ENCODE measurements at places on chromosomes 2 and 18.
A peak's percentile ranks its signal among the peaks of the same experiment; 100 is the strongest.

DNA sequence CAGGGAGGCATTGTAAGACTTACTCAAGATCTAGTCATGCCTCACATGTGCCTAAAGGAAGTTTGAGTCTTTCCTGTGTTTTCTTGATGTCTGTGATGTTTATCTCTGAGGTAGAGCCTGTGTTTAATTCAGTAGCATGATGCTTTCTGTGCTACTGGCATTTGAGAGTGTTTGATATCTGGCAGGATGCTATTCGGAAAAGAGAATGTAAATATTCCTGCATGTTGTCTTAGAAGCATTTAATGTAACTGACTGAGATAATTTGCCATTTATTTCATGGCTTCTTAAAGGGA, 58.8 kb downstream of the GREB1L start:
- no peak for DNase-seq

- no peak for DNase-seq
Measured at GRCh38 chr2:28802975-28803429, 7.6 kb upstream of the SPDYA start.

DNA sequence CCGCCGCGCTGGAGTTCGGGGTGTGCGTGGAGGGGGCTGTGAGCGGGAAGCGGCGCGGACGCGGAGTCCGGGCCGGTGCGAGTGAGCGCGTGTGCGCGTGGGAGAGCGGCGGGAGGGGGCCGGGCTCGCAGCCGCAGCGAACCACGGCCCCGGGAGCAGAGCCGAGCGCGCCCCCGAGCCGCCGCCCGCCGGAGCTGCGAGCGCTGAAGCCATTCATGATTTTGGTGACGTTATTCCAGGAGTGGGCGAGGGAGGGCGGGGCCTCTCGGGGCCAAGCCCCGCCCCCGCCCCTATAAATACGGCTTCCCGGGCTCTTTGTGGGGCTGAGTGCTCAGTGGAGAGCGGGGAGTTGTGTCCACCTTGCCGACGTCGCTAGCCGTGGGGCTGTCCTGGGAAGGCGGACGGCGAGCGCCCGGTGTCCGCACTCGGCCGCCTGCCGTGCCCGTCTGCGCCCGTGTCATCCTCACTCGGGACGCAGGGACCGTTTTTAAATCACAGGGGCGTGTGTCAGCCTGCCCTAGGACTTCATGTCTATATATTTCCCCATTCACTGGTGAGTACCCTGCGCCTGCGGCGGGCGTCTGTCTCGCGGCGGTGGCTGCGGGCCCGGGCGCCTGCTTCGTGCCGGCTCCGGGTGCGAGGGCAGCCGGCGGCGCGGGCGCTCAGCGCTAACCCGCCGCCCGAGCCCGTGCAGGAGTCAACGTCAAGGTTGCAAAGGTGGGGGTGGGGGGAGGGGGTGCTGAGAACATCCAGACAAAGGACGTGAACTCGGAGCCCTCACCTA, at the start of gene LBH:
Gene LBH (plus strand): TSS at position 323 of the 784 bp plus-strand sequence. CDS start 205 bp downstream, at position 528.
- peak; percentile 30 for DNase-seq

DNA sequence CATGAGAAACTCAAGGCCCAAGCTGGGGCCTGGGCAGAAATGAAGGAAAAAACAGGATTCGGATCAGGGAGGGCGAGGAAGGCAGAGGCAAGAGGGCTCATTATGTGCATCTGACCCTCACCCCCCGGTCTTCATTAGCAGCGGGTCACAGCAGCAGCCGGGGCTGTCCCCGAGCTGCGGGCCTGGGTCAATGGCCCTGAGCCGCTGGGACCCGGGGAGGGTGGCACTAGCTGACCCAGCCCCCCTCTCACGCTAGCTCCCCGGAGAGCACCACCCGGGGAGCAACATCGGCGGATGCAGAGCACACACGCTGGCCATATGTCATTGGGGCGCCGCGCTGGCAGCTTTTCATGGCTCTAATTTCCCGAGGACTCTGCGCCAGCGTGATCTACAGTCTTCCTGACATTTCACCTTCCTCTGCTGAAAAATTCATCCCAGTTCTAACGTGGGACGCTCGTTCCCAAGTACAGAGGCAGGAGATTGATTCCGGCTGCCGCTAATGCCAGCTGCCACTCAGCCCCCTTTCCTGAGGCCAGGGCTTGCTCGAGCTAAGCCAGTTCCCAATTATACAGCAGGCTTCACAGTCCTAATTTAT, 63.7 kb downstream of the EIPR1 start:
- DNase-seq, result no peak

- no peak for DNase-seq
Measured at GRCh38 chr2:30022444-30023071, 101.2 kb upstream of the ALK start.

GRCh38 chr2:37892436-37893114, 32.5 kb upstream of the RMDN2 start:
- no peak for DNase-seq

- no peak for DNase-seq
Measured at GRCh38 chr2:97745474-97746174, 32.2 kb downstream of the ZAP70 start.

- DNase-seq, result no peak
Measured at GRCh38 chr2:5951471-5951870, 259.3 kb downstream of the SOX11 start.

GRCh38 chr2:237546876-237547395, 19.4 kb upstream of the PRLH start:
- no peak for DNase-seq

GRCh38 chr2:29657674-29658073, 263.7 kb downstream of the ALK start:
- no peak for DNase-seq

DNA sequence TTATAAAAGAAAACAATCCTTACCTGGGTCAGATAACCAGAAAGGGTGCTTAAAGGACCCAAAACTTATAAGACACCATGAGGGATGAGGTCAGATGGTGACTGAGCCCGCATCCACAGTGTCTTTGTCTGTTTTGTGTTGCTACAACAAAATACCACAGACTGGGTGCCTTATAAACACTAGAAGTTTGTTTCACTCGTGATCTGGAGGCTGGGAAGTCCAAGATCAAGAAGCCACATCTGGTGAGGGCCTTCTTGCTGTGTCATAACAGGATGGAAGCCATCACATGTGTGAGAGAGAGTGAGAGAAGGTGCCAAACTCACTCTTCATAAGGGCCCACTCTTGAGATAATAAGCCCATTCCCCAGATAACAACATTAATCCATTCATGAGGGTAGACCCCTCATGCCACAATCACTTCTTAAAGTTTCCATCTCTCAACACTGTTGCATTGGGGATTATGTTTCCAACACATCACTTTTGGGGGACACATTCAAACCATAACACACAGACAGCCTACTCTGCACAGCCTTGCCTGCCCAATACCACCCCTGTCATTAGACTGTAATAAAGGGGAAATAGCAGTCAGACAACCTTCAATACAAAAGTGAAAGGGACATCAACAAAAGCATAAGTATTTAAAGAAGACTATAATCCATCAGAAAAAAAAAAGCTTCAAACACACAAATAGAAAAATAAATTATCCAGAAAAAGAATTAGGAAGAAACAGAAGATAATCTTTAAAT, 249.8 kb downstream of the ANAPC1 start:
- no peak for DNase-seq

DNA sequence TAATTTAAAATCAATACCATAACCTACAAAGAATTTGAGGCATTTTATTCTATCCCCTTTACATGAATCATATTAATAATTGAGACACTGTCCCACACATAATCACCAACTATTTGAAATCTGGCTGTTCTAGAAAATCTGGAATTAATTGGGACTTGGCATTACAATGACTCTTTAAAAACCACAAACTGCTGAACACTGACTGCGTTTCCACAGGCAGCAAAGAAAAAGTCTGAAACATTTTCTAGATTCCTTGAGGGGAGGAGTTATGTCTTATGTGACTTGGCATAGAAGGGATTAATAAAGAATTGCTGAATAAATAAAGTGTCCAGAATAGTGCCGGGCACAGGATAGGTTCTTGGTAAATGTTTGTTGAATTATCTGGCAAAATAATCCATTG, 61.4 kb downstream of the GPR39 start:
- no peak for DNase-seq

GRCh38 chr18:37219257-37219656, 346.3 kb downstream of the CELF4 start:
- DNase-seq, result no peak

GRCh38 chr2:176251928-176252327, 17.3 kb upstream of the MTX2 start:
- DNase-seq, result no peak

DNA sequence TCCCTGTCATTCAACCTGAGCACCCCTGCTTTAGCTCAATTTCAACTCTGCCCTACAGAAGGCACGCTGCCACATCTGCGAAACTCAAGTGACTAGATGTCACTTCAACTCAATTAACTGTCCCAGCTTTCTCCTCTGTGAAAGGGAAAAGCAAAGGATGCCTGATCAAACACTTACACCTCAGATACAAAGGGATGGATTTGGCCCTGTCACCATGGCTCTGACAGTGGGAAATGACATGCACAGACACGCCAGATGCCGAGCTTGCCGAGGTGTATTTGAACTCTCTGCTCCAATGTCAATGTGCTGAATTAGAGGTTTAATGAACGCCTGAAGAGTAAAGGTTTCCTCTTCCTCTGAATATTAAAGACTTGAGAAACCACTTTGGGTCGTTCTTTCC, 481.1 kb downstream of the CBLN2 start:
- peak; percentile 16 for DNase-seq

DNA sequence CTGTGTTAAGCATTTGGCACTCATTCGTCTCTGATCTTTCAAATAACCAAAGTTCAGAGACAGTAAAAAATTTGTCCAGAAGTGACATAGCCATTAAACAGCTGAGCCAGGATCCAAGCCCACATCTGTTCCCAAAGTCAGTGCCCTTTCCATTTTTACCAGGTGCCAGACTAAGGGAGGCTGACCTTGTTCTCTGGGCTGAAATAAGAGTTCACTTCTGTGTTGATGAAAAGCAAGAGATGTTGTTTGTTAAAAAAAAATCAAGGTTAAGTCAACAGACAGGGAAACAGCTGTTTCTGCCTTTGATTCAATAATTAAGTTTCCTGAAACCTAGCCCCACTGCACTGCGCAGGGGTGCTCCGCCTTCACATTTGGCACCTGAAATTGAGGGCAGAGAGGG, 117.1 kb downstream of the PRKRA start:
- no peak for DNase-seq

DNA sequence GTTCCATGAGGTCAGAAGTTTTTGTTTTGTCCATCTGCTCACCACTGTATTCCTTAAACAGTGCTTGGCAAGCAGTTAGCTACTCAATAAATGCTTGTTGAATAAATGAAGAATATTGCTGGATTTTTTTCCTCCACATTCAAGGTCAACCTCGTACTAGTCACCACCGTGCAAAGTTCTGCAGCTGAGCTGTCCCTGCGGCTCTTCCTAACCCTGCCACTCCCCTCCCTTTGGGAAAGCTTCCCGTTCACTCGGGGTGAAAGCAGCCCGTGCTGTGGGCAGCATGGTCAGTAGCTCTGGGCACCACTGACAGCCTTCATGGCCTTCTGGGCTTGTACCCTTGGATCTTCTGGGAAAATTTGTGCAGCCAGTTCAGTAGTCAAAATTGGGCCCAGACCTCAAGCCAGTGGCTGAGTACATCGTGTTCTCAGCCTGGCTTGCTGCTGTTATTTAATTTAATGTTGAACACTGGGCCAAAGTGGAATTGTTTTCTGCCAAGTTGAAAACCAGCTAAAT, 469.3 kb upstream of the RAB12 start:
- no peak for DNase-seq

GRCh38 chr2:14633061-14633460, 544 bp downstream of the LRATD1 start:
- DNase-seq, result peak; percentile 61

DNA sequence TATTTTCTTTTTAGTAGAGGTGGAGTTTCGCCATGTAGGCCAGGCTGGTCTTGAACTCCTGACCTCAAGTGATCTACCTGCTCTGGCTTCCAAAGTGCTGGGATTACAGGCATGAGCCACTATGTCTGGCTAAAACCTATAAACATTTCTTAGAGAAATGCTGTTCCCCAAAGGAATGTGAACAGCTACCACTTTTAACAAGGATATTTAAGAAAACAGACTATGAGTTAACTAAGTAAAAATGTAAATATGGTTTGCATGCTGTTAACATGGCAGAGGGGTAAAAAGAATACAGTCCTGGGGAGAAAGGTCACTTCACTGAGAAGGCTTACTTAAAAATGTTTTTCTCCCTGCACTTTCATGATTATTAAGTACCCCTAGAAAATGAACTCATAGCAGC, 57.1 kb downstream of the SLC16A14 start:
- no peak for DNase-seq

DNA sequence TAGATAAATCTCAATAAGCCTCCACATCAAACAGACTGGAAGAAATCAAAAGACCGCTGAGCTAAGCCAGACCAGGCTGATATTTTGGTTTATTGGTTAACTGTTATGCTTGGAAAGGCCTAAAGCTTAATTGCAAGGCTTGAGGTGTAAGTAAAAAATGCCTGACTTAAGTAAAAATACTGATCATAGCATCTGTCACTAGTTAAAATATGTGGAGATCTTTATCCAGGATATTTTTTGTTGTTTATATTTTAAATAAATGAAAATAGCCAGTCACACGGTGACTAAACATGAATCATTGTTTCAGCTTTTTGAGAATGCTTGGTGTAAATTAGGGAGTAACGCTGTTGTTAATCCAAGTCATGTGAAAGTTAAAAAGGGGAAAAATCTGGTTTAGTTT, 127.9 kb downstream of the THADA start:
- DNase-seq, result no peak

- no peak for DNase-seq
Measured at GRCh38 chr2:38153476-38154135, 77.7 kb upstream of the CYP1B1 start.

GRCh38 chr2:63569740-63570139, 18.5 kb downstream of the WDPCP start:
- DNase-seq, result no peak

- DNase-seq, result no peak
Measured at GRCh38 chr2:155747531-155747930, 585.0 kb downstream of the NR4A2 start.

GRCh38 chr2:143787674-143788073, 658.5 kb downstream of the ARHGAP15 start:
- no peak for DNase-seq

DNA sequence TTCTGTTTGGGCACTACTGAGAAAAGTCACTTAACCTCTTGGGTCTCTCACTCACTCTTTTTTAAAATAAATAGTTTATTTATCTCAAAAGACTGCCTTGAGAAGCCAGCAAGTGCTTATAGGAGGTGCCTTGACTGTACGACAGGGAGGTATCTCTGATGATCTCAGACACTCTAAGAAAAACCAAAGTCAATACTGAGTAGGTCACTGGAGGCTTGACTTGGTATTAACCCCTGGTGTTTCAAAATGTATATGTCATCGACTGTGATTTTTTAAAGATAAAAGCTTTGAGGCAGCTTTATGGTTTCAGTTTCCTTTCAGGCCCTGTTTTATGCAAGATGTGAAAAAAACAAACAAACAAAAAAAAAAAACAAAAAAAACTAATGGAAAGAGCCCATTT, 33.7 kb downstream of the MREG start:
- no peak for DNase-seq

GRCh38 chr2:46284260-46284659, 12.9 kb upstream of the EPAS1 start:
- DNase-seq, result no peak

- DNase-seq, result peak; percentile 83
Measured at GRCh38 chr2:186347472-186347871, 138.6 kb upstream of the ZC3H15 start.

- no peak for DNase-seq
Measured at GRCh38 chr18:34649080-34649479, 61.0 kb upstream of the DTNA start.

- DNase-seq, result no peak
Measured at GRCh38 chr2:239983004-239983778, 42.0 kb downstream of the NDUFA10 start.

Data from NCI-H146 (cell line).